Hippocampal formation (tissue), 2 donors: ENCODE measurements at places on chromosomes 7 and 10.

GRCh38 chr10:93072713-93073538 lies 767 bp upstream of the CYP26A1 start:
- no peak for DNase-seq

- peak; percentile 83 for DNase-seq
These were observed 240.2 kb upstream of the INHBA start for GRCh38 chr7:41943094-41943577.

- DNase-seq = no peak
These were observed 43.9 kb upstream of the PDCD4 start for GRCh38 chr10:110827875-110828274.

GRCh38 chr7:91005841-91006240 lies 258.4 kb upstream of the FZD1 start:
- no peak for DNase-seq

DNA sequence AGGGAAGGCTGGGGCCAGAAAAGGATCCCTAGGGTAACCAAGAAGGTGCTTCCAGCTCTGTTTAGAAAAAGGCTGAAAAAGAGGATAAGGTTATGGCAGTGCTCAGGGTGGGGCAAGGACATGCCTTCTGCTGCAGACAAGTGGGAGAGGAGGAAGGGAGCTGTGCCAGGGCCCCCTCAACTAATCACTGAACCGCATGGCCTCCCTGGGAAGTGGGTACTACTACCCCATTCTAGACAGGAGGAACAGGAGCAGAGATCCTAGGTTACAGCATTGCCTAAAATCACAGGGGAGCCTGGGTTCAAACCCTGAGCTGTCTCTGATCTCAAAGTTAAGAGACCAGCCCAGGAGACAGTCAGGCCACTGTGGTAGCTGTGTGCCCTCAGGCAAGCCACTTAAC lies 149.7 kb downstream of the GRID1 start:
- no peak for DNase-seq

DNA sequence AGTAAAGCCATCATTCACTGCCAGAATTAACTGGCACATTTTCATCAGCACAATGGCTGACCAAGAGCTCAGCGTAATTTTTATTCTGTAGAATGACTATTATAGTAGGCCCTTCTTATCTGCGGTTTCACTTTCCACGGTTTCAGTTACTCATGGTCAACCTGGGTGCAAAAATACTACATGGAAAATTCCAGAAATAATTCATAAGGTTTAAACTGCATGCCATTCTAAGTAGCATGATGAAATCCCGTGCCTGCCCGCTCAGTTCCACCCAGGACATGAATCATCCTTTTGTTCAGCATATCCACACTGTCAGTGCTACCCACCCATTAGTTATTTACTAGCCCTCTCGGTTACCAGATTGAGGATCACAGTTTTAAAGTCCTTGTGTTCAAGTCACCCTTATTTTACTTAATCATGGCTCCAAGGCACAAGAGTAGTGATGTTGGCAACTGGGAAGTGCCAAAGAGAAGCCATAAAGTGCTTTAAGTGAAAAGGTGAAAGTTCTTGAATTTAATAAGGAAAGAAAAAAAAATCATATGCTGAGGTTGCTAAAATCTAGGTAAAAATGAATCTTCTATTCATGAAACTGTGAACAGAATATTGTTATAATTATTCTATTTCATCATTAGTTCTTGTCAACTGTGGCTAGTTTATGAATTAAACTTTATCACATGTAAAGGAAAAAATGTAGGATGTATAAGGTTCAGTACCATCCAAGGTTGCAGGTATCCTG lies 204.9 kb downstream of the DOCK4 start:
- peak; percentile 28 for DNase-seq

DNA sequence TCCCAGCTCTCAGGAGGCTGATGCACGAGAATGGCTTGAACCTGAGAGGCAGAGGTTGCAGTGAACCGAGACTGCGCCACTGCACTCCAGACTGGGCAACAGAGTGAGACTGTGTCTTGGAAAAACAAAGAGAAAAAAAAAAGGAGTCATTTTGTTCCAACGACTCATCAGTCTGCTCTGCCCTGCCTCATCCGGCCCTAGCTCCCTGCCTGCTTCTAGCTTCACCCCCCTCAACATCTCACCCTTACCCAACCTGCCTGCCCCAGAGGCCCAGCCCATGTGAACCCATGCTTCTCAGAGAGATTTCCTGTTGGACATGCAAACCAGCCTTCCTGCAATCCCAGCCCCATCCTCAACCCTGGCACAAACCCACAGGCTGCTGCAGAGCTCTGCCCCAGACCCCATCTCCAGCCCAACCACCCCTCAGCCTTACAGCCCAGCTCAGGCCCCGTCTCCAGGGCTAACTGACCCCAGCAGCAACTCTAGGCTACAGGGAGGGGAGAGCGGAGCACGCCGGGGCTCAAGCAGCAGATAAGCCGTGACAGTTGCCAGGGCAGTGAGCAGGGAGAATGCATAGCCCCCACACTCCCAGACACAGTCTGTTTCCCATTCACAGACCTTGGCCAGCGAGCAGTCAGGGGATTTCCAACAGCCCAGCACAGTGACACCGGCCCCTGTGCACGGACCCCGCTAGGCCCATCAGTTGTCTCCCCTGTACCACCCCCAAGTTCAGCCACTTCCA lies 86.0 kb upstream of the KCTD7 start:
- no peak for DNase-seq

DNA sequence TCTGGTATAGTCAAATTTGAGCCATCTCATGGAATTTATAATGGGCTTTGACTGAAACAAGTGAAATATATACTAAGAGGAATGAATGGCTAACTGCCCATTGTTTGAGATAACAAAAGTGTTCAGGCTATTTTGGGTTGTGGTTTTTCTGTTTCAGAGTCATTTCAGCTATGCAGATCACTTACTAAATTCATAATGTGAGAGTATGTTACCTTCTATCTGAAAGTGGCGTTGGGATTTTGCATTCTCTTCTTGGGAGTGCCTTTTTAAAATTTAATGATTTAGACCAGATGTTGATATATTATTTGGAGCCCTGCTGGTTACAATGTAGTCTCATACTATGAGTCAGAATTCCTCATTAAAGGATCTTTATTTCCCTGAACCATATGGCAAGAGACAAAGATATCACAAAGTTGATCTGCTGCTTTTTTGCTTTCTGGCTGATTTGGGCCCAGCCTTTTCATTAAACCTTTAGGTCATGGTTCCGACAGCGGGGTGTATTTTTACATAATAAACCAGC lies 10.4 kb downstream of the VCL start:
- no peak for DNase-seq

DNA sequence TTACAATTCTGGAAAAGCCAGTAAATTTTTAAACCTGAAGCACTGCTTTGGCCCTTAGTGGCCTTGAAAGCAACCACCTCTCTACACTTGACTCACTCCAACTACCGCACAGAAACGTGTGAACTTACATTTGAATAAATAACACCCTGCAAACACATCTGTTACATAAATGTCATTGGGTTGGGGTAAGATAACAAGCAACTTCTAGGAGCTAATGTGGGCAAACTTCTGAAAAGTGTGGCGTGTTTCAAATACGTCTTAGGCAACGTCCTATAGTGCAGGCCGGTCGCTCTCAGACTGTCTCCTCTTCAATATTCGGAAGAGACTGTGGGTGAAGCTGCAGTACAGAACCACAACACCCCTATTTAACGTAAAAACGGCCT lies 474 bp downstream of the ORC5 start:
- no peak for DNase-seq

- DNase-seq = no peak
These were observed 254.7 kb downstream of the KLF6 start for GRCh38 chr10:3530346-3530745.

DNA sequence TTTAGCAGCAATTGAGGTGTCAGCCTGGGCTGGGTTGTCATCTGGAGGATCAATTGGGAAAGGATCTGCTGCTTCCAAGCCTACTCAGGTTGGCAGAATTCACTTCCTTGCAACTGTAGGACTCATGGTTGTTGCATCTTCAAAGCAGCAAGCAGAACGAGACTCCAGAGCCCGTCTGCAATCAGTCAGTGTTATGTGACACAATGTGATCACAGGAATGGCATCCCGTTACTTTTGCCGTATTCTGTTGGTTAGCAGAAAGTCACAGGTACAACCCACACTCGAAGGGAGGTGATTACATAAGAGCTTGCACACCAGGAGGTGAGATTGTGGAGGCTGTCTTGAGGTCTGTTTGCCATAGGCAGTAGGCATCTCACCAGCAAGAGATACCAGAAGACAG lies 15.4 kb upstream of the LYZL1 start:
- DNase-seq = no peak

GRCh38 chr7:20735346-20736065 lies 51.2 kb downstream of the SP8 start:
- no peak for DNase-seq

DNA sequence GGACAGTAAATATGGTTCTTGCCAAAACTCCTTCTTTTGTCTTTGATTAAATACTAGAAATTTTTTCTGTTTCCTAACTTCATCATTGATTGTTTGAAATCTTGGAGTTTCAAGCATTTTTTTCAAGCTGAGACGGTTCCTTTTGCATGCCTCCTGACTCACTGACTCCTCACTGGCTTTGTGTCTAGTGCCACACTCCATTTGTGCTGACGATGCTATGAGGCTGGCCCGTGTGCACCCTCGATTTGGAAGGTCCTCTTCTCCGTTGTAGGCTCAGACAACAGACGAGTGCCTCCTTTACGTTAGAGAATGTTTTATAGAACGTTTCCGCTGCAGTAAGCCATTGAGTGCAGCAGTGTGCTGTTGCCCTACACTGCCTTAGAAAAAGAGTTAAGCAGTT lies 10.8 kb upstream of the CSGALNACT2 start:
- no peak for DNase-seq

GRCh38 chr7:36967387-36967786 lies 243.1 kb upstream of the AOAH start:
- DNase-seq = peak; percentile 25

DNA sequence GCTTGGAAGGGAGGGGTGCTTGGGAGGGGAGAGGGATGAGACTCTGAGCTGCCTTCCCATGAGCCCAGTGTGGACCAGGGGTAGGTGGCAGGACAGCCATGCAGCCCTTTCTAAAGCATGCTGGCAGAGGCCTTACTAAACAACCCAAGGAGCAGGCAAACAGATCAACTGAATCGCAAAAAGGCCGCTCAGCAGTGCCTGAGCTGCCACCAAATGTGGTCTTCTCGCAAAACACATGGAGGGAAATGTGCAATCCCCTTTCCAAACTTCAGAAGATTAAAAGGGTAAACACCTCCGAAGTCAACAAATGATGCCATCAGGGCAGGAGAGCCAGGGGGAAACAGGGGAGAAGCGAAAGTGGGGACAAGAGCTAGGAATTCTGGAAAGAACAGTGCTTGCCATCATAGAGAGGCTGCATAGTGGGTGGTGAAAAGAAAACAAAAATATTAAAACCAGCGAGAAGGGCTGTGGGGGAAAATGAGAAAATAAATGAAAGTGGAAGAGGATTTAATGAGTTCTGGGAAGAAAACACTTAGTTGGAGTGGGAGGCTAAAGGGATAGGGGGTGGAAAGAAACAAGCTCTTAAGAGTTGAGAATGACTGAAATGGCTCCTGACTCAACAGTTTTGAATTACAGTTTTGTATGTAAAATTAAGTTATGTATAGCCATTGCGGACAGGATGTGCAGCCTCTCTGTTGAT lies 62.2 kb upstream of the ZNF32 start:
- no peak for DNase-seq

DNA sequence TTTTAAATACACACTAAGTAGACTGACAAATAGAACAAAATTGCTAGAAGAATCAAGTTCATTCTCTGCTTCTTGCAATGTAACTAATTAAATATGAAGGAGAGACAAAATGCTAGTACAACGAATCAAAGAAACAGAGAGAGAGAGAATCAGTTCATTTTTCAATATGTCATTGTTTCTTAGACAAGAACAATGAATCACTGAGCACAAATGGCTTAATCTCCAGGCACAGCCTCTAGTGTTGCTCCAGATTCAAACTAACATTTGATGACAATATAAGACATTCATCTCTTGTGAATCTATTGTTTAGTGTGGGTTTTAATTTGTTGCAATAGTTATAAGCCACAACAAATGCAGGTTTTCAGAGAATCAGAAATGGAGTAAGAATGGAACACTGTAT lies 357.4 kb upstream of the TMEM229A start:
- DNase-seq = no peak

DNA sequence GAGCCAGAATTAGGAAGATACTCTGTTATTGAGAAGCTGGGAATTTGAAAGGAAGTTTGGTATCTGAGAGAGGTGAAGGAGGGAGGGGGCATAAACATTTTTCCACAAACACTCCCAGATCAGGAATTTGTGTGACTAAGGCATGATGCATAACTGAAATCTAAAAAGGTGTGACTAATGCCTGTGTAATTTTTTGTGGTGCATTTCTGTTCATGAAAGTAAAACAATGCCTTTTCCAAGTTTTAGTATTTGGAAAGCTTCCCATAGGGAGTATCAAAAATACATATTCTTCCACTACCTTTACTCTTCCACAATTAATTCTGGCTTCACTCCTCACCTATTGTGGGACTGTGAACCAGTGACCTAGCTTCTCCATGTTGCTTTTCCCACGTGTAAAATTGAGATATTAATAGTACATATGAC lies 56.4 kb upstream of the CAV2 start:
- DNase-seq = no peak

DNA sequence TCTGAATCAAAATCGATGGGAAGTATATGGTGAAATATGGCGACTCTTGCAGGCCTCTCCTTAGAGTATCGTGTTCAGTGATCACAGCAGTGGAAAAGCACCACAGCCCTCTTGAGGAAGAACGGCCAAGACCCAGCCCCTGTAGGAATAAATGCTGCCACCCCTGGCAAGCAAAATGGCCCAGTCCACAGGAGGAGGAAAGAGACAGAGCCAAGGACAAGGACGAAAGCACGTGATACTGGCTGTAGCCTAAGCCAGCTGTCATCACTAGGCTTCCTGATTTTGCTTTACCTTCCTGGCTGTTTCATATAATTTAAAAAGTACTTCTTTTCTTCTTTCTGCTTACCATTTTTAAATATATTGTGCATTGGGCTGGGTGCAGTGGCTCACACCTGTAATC lies 395.0 kb upstream of the SHH start:
- DNase-seq = no peak

DNA sequence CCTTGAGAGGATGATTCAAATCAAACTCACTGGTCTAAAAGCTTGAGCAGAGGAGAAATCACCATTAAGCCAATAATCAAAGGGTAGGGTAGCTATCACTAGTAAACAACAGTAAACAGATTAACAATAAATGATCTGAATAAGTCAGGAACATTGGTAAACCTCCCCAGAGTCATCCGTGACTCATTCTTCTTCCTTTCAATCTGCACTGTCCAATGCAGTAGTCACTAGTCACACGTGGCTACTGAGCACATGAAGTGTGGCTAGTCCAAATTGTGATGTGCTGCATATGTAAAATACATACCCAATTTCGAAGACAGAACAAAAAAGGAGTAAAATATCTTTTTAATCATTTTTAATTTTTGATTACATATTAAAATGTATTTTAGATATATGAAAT lies 64.0 kb downstream of the ERCC6 start:
- DNase-seq = no peak

DNA sequence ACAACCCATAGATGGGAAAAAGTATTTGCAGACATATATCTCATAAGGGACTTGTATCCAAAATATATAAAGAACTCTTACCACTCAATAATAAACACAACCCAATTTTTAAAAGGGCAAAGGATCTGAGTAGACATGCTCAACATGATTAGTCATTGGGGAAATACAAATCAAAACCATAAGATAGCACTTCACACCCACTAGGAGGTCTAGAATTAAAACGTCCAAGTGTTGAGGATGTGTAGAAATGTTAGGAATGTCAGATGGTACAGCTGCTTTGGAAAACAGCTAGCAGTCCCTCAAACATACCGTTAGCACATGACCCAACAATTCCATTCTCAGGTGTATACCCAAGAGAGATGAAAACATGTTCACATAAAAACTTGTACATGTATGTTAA lies 8.3 kb downstream of the PSTK start:
- no peak for DNase-seq
